ENCODE measurements at places on chromosomes 4 and X.

GRCh38 chrX:24020306-24020876 lies 6.6 kb downstream of the KLHL15 start:
- no peak for DNase-seq

- no peak for DNase-seq
Observed at GRCh38 chr4:109027016-109027500, 264.2 kb upstream of the ETNPPL start.

DNA sequence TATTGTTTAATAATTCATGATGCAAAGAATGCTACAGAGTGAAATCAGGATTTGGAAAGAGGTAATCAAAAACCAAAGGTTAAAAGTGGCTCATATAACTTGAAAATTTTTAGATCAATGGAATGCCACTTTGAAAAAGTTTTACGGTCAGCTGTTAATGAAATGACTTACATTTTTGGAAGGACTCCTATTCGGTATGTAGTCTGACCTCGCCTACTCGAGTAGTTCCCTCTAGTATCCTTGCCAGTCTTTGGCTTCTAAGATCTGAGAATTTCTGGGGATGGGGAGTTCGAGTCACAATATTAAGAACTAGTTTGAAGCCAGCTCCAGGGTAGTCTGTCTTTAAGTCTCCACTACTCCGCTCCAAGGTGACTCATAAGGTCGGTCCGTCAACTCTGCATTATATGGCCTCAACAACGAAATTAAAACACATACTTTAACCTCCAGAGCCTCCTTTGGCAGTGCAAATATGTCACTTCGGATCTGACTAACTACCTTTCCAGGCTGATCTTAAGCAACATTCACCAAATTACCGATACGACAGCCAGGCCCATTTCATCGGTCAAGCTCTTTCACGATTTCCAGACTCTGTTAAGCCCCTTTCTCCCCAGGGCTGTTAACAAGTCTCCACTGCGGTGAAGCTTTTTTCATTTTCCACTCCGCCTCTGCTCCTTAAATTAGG lies 733 bp upstream of the NAA15 start:
- peak; percentile 63 for DNase-seq

DNA sequence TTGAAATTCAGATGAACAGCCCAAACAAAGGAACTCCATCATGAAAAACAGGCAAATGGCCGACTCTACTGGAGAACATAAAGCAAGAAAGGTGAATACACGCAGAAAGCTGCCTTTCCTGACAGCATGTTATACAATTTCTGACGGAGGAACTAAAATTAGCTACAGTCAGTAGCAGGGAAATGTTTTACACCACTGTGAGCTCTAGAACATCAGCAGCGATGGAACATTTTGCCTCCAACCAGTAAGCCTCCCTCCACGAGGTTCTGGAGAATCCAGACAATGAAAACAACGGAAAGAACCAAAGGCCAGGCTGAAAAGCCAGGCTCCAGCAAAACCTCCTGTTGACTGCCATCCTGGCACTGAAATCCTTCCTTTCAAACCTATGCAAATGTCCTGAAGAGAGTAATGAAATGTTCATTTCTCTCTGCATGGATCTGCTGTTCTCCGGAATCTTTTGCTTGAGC lies 78.9 kb downstream of the IRF2 start:
- DNase-seq, result no peak

- DNase-seq, result no peak
Observed at GRCh38 chr4:26992657-26993361, 132.2 kb downstream of the STIM2 start.

GRCh38 chr4:145937971-145938611 lies 532 bp downstream of the ZNF827 start:
- DNase-seq, result no peak

- no peak for DNase-seq
Observed at GRCh38 chr4:155208258-155209054, at the start of gene NPY2R. TSS of gene NPY2R (plus strand) at chr4:155208636. CDS start at chr4:155213940, 5,304 bp downstream.

DNA sequence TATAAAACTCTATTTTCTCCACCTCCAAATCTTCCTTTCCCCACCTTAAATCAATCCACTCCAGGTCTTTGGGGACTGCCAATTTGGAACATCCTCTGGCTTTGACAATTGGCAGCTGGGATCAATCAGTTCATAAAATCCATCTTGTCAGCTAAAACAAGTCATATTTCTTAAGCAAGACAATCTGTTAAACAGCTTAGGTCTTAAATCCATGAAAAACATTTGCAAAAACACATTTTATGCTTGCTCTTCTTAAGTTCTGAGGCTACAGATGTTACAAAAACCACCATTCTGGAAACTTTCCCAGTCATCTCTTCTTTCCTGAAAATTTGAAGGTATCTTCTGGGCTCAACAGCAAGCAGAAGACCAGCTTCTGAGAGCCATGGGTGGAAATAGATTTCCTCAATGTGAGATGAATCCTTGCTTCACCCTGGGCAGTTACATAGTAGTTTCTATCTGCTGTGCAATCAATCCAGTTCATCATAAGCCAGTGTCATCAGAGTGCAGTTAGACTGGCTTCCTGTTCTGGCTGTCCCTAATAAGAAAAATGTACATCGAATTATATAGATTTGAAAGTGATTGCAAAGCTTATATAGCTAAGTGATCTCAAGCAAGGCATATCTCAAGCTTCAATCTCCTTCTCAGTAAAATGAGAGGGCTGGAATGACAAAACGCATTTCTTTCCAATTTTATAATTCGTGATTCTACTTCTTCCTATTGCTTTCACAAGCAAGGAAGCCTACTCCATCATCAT lies 402.7 kb upstream of the INTU start:
- DNase-seq, result no peak

DNA sequence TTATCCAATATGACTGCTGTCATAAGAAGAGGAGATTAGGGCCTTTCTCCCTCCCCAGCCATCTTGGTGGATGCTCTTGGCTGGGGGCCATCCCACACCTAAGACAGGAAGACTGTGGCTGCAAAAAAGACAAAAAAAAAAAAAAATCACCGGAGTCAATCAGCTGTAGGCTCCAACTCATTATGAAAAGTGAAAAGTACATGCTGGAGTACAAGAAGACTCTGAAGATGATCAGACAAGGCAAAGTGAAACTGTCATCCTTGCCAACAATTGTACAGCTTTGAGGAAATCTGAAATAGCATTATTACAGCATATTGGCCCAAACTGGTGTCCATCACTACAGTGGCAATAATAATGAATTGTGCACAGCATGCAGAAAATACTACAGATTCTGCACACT lies 5.2 kb downstream of the EGFL6 start:
- no peak for DNase-seq

GRCh38 chr4:123505095-123506010 lies 108.8 kb downstream of the SPRY1 start:
- DNase-seq, result no peak

GRCh38 chr4:25563071-25563564 lies 92.5 kb upstream of the SLC34A2 start:
- no peak for DNase-seq

GRCh38 chrX:134431894-134432293 lies 28.1 kb upstream of the HPRT1 start:
- peak; percentile 60 for DNase-seq

- DNase-seq, result no peak
Observed at GRCh38 chrX:49242545-49243066, 7.3 kb downstream of the CCDC22 start.

DNA sequence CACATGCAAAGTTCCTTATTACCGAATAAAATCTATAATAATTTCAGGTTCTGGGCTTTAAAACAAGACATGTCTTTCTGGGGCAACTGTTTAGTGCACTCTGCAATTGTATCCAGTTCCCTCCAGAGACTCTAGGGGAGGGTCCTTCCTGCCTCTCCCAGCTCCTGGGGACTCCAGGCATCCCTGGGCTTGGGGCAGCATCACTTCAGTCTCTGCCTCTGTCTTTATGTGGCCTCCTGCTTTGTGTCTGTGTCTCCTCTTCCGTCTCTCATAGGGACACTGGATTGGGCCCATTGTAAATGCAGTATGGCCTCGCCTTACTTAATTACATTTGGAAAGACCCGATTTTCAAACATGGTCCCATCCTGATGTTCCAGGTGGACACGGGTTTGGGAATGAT lies 10.9 kb upstream of the ASMTL start:
- no peak for DNase-seq

GRCh38 chr4:169131556-169132208 lies 121.6 kb upstream of the CBR4 start:
- no peak for DNase-seq

GRCh38 chrX:68892651-68893050 lies 63.8 kb downstream of the EFNB1 start:
- DNase-seq, result no peak

DNA sequence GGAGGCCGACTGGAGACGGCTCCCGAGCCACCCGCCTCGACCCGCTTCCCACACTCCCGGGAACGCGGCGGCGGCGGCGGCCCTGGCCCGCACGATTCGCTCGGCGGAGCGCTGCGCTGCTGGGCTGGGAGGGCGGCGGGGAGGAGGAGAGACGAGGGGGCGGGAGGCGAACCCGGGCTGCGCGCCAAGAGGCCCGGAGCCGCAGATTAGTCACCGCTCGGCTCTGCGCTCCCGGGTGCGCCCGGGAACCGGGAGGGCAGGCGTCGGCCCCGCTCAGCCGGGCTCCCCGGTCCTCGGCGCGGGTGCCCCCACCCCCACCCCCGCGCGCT lies 11.2 kb upstream of the BCOR start:
- peak; percentile 58 for DNase-seq

DNA sequence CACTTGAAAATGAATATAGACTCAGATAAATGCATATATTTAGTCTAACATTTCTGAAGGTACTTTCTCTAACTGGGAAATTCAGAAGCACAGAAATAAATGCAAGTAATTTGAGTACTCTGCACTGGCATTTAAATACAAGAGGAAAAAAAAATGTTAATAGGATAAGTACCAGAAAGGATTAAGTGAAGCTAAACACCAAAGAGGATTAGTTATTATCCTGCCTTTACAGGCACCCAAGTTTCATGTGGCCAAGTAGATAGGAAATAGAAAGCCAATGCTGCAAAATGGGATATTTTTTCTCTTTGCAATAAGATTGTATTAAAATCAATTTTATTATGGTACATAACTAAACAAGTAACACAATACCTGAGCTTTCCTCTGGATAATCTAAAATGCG lies 762.5 kb downstream of the PCDH7 start:
- no peak for DNase-seq

- no peak for DNase-seq
Observed at GRCh38 chrX:124726881-124727280, 380.5 kb downstream of the SH2D1A start.

DNA sequence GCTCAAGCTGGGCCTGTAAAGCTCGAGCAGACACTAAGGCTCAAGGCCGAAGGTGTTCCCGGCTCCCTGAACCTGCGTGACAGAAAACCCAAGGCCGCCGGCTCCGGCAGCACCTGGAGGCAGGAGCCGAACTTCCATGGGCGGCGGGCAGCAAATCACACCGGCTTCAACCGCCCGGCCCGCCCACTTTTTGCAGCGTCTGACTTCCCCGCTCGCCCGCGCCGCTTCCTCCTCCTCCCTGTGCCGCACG lies 940 bp upstream of the NSD2 start:
- DNase-seq, result peak; percentile 67

DNA sequence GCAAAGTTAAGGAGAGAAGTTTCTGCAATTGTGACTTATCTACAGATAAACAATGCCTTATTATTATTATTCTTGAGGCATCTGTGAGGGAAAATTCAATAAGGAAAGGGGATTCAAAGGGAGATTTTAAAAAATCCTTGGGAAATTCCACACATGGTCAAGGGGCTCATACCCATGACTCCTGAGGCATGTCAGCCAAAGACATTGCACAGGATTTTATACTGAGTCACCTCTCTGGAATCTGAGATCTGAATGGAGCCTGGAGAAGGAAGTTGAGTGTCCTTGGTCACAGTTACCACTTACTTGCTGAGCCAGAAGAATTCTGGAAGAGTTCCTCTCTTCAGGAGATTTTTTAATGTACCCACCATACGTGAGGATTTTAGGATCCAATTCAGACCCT lies 14.4 kb upstream of the CXCL8 start:
- peak; percentile 86 for DNase-seq

DNA sequence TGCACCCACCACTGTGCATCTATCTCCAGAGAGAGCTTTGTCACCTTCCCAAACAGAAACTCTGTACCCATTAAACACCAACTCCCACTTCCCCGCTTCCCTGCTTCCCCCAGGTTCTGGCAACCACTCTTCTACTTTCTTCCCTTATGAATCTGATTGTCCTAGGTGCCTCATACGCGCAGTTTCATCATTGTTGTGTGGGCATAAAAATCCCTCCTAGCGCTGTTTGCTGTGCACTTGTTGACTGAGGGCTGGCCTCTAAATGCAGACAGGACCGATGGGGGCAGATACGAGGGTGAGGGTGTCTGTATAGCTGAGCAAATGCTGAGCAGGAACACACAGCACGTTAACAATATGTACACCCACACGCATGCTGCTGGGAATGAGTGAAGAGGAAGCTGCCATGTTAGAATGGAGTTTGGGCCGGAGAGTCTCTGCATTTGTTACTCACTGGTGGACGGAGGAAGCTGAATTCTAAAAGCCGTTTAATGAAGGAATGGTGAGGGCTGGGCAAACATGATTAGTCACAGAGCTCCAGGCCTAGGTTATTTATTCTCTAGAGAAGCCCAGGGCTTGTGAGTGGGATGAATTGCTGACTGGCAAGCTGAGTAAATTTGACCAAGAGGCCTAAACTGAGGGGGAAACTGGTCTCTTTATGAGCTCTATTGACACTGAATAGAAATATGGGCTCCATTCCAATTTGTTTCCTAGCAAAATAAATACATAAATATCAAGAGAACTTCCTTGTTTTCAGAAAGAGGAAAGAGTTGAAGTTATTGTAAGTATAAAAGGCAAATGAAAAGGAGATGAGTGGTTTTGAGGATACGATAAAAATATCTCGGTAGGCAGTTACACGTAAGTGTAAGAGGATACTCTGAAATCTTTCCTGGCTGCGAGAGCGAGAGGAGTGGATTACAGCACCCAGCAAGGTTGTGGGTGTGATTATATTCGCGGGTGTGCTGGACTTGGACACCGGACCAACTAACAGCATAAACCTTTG lies 95.9 kb upstream of the RPS6KA3 start:
- DNase-seq, result peak; percentile 13

DNA sequence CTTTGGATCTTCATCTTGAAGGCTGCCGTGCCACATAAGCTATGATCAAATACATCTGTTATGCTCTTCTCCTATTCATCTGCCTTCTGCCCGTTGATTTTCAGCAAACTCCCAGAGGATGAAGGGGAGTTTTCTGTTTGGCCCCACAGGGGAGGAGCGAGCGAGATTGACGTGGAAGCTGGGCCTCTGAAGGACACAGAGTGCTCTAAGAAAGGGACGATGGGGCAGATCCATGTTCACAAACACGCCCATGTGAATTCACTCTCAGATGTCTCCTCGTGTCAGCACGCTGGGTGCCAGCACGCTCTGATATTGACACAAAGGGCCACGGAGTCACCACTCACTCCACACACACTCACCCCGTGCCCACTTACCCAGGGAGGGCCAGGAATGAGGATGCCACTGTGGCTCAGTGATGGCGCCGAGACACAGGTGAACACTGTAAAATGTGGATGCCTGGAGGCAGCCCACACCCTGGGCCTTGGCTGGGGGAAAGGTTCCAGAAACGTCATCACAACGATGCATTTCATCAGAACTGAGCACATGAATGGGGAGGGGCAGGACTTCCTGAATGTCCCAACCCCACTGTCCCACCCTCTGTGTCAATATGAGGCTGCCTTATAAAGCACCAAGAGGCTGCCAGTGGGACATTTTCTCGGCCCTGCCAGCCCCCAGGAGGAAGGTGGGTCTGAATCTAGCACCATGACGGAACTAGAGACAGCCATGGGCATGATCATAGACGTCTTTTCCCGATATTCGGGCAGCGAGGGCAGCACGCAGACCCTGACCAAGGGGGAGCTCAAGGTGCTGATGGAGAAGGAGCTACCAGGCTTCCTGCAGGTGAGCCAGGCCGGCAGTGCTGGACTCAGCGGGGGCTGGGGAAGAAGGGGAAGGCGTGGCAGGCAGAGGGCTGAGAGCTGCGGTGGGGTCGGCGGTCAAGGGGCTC lies at the start of gene S100P:
Gene S100P, plus strand, starts transcription at position 648 of the 946 bp plus-strand sequence. Its CDS starts 55 bp downstream, at position 703.
- no peak for DNase-seq

All from HFFc6 (cell line).